ENCODE measurements at places on chromosomes 1 and 21.

DNA sequence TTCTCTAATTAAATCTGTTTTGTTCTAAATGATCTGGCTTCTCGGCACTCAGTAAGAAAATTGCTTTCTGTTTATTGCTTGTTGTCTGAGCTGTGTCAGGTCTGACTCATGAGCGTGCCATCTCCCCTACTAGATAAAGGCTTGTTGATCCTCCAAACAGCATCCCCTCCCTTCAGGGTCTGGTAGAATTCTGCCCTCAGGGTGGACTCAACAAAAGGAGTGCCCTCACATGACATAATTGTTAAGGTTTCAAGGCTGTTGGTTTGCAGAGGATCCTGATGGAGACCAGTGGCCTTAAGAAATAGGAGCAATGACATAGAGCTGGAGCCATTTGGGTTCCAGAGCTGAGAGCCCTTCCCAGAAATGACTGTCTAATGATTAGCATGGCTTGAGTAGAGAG lies 36.0 kb upstream of the ATP2B4 start:
- DNase-seq = no peak

DNA sequence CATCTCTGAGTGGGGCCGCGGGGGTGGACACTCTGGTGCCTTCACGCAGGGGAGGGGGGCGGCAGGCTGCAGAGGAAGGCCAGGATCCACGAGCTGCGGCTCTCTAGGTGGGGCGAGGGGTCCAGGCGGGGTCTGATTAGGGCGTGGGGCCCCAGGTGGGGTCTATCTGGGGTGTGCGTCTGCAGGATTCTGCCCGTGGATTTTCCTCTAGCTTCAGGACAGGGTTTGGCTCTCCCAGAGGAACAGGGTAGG lies 6.3 kb downstream of the JMJD4 start:
- no peak for DNase-seq

GRCh38 chr1:6913086-6913485 lies 127.8 kb downstream of the CAMTA1 start:
- DNase-seq = no peak

DNA sequence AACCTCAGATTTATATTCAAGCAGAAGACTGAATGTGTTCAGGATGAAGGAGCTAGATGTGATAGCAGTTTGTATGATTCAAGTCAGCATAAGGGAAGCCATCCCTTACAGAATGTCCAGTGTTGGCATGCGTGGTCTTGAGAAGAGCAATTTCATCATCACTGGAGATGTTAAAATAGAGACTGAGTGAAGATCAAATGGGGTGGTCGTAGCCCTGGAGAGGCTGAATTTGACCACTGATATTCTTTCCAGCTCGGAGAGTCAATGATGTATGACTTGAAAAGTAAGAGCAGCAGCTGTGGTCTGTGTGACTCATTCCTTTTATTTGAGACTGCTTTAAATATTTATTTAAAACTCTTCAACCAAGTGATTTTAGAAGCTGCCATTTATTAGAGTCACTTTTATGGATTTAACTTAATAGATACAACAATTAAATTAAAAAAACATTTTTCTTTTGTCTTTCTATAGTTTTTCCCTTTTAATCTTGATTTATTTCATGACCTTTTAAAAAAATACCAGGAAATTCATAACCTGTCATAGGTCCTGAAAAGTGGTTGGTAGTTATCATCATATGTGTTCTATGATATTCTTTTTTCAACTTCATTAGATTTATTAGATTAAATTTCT lies 15.5 kb downstream of the FMN2 start:
- no peak for DNase-seq

DNA sequence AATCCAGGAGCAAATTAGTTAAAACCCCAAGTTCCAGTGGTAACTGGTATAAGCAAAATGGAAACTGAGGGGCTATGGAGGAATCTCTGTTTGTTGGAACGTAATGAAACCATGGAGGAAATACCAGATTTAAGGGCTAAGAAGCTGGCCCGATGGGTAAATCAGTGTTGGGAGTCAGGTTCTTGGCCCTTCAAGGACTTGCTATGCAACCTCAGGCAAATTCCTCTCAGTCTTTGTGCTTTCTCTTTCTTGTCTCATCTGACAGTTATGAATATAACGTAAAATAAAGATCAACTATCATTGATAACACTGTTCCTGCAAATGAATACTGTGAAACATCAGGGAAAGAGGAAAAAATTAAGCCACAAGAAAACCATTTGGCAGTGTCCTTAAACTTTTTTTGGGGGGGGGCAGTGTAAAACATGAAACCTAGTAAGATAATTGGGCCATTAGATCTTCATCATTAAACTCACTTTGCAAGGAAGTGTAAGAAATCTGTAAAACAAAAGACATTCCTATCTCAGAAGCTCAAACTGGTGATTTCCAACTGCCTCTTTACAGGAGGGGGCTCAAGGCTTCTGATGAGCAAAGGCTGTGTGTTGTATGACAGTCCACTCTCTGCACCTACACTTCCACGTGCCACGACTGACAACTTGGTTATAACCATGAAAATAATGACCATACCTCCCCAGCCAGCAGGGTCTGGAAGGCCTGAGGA lies 47.6 kb downstream of the LHX4 start:
- DNase-seq = no peak
